ENCODE measurements at places on chromosomes 7 and 10. TPM values are rescaled to one million over a fixed set of nuclear protein-coding genes. Genes with fewer than 3 reads are reported as not detected.

The GDF2 gene
- polyA plus RNA-seq = not detected

The TCF7L2 gene
- 51.4 TPM for polyA plus RNA-seq

The HDAC9 gene
- polyA plus RNA-seq = 8.4 TPM

The AMZ1 gene
- 0.43 TPM for polyA plus RNA-seq

The CALY gene
- polyA plus RNA-seq = 0.20 TPM

The KLF14 gene
- 0.47 TPM for polyA plus RNA-seq

The PRDX3 gene
- 257 TPM for polyA plus RNA-seq

The ASB15 gene
- 1.9 TPM for polyA plus RNA-seq

The GOT1 gene
- polyA plus RNA-seq = 93.4 TPM

The TDRD1 gene
- 0.04 TPM for polyA plus RNA-seq

The SDHAF3 gene
- polyA plus RNA-seq = 42.1 TPM

The CH25H gene
- 0.21 TPM for polyA plus RNA-seq

The STK31 gene
- polyA plus RNA-seq = 0.44 TPM

The OR13A1 gene
- not detected for polyA plus RNA-seq

Data from renal pelvis (tissue), 12 donors.